ENCODE measurements at places on chromosomes 3 and 15.

GRCh38 chr3:133890972-133891644 is 4.6 kb downstream of the RAB6B start:
- DNase-seq = no peak

- DNase-seq = no peak
Observed at GRCh38 chr15:71116366-71116765, 1.1 kb downstream of the THSD4 start.

GRCh38 chr15:65194826-65195547 is 9.8 kb upstream of the CLPX start:
- DNase-seq = no peak

DNA sequence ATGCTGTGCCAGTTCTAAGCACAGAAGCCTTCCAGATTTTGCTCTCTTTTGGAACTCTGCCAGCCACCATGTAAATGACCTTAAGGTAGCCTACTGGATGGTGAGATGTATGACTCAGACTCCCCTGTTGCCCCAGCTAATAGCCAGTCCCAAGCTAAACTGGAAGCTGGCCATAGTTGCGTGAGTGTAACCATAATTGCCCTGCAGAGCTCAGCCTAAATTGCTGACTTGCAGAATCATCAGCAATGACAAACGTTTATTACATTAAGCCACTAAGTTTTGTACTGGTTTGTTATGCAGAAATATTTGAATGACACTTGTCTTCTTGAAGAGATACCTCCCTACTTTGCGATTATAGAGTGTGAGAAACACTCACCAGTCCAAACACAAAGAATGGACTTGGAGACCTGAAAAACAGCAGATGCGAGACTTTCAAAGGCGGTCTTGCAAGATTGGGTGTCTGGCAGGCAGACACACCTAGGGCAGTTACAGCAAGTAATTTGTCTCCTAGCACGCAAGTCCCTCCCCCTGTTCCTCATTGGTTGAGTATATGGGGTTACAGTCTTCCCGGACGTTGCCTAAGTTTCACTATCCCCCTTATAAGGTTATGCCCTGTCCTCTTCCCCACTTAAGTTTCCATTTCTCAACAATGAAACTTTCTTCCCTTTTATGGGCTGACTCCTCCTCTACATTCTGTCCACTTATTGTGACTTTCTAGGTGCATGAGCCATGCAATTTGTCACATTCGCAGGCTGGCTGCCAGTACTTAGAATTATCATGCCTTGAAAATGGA is 83.6 kb upstream of the XCR1 start:
- no peak for DNase-seq

DNA sequence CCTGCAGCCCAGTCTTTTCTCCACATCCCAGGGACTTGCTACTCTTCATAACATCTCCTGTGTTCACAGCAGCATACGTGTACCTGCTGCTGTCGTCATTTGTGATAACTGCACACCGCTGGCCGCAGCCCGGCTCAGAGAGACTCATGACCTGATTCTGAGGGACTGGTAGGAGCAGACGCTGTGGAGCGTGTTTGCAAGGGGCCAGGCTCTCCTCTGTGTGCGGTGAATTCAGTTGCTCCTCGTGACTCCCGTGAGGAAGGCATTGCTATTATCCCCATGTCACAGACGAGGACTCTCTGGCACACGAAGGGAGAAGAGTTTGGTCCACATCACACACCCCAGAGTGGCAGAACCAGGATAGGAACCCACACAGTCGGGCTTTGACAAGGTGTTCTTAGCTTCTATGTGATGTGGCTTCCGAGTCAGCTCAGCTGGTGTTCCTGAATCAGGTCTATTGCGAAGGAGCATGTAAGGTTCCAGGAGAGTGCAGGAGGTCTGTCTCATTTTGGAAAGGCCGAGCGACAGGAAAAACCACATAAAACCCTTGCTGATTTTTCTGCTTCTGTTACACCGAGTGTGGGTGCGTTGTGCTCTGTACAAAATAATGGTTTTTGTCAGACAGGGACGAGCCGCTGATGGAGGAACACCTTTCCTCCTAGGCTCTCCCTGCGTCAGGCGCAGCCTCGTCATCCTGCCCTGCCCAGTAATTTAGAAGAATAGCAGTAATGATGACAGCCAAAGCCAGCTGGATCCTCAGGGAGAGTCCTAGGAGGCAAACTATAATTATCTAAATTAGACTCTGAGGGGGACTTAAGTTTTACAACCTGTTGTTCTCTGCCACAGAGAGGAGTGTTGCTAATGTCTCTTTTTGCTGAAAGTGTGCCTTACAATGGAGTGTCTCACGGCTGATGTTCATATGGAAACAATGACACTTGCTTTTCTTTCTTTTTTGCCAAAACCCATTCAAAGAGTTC is 157.5 kb upstream of the RGMA start:
- no peak for DNase-seq

GRCh38 chr3:127658234-127658633 is 14.5 kb upstream of the ABTB1 start:
- DNase-seq = no peak

GRCh38 chr15:61115241-61115640 is 113.9 kb downstream of the RORA start:
- DNase-seq = no peak

Data from anterior cingulate cortex (tissue), 58 donors.